ENCODE measurements at places on chromosomes 1 and 21. TPM values are rescaled to one million over a fixed set of nuclear protein-coding genes. Genes with fewer than 3 reads are reported as not detected.

LORICRIN gene
- not detected for total RNA-seq

SERINC2 gene
- total RNA-seq: 343 TPM

HIPK1 gene
- 63.9 TPM for total RNA-seq

DNA sequence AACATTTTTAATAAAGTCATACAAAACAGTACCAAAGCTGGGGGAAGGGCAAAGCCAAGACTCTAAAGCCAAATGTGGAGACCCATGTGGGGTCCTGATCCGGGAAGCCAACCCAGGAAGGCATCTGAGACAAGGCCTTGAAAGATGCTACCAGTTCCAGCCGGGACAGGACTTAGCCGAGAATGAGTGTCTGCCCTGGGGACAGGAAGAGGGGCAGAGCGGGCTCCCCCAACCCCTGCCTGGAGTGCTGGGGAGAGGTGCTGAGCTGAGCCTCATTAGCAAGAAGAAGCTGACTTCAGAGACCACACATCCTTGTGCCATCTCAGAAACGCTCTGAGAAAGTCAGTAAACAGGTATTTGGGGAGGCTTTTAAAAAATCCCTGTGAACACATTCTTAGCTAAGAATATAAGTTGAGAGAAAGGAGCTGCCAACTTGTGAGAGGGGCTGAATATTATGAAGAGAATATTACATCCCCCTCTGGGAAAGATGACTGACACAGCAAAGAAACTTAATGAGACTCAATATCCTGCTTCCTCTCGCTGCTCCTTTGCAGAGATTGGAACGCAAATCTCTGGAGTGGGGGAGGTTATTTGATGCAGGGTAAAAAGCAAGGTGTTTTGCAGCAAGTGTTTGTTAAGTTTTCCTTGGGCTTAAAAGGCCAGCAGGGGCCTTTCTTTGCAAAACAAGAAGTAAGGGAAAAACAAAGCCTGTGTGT lies 103.3 kb upstream of the KCND3 start:
- no peak overlapping the region for H3K27ac ChIP-seq
- no peak for DNase-seq
- H3K4me1 ChIP-seq: no peaks in the 10 kb centered on the region
- no peak overlapping the region for H3K4me3 ChIP-seq

DNA sequence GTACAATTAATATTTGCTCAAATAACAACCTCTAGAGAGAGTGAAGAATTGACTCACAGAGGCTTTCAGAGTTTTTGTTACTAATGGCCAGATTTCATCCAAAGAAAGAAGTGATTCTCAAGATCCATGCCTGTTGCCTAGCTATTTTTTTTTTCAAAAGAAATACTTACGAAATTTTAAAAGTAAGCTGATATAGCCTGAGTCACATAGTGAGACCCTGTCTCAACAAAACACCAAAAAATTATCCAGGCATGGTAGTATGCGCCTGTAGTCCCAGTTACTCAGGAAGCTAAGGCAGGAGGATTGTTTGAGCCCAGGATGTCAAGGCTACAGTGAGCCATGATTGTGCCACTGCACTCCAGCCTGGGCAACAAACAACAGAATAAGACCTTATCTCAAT lies 14.6 kb downstream of the PALMD start:
- H3K36me3 ChIP-seq: no peaks in the 10 kb centered on the region
- H3K4me1 ChIP-seq: no peaks in the 10 kb centered on the region
- H3K27ac ChIP-seq: no peak overlapping the region
- no peak for DNase-seq
- no peak overlapping the region for H3K4me3 ChIP-seq

DNA sequence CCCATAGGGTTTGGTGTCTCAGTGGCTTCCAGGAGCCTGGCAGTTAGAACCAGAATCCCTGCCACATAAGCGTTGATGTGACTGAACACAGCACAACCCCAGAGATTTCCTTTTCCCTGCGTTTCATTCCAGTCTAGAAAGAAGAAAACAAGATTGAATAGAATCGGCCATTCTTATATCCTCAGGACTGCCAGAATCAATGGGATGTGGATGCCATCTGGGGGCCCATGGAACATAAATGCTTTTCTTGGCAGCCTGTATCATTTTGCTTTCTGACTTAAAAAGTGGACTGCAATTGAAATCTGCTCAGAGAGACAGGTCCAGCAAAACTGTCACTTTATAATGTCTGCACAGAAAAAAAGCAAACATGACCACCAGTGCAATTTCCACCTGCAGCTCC lies 80.3 kb downstream of the DISC1 start:
- no peak overlapping the region for H3K27ac ChIP-seq
- H3K4me1 ChIP-seq: no peaks in the 10 kb centered on the region
- H3K36me3 ChIP-seq: no peaks in the 10 kb centered on the region

- H3K27me3 ChIP-seq: no peaks in the 10 kb centered on the region
- H3K4me1 ChIP-seq: peaks cover 6% of the 10 kb centered on the region
- no peak overlapping the region for H3K4me3 ChIP-seq
- no peak for DNase-seq
- H3K36me3 ChIP-seq: no peaks in the 10 kb centered on the region
These were observed 182.8 kb downstream of the EIF4G3 start for GRCh38 chr1:20993716-20994575.

GRCh38 chr1:164718821-164719220 lies 159.8 kb downstream of the PBX1 start:
- no peak overlapping the region for H3K27ac ChIP-seq
- H3K4me3 ChIP-seq: no peak overlapping the region
- H3K4me1 ChIP-seq: peaks cover under 1% of the 10 kb centered on the region
- H3K27me3 ChIP-seq: no peaks in the 10 kb centered on the region
- DNase-seq: no peak

DNA sequence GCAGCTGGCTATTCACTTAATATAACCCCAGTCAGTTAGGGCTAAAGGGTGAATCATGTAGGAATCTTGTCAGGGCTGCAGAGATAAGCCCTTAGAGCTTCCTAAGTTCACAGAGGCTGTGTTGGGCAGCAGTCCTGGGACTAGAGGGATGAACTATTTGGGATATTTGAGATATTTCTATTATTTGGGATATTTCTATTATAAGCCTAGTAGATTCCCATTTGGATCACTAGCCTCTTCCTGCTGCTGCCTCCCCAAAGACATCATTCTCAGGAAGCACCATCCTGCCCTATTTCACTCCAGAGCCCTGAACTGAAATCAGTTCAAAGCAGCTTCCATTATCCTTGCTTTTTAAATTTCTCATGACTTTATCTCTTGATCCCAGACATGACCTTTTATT lies 501.3 kb downstream of the NUF2 start:
- no peaks in the 10 kb centered on the region for H3K27me3 ChIP-seq
- no peaks in the 10 kb centered on the region for H3K36me3 ChIP-seq
- no peak overlapping the region for H3K4me3 ChIP-seq
- no peak overlapping the region for H3K27ac ChIP-seq
- H3K4me1 ChIP-seq: no peaks in the 10 kb centered on the region

- H3K27me3 ChIP-seq: no peaks in the 10 kb centered on the region
- H3K27ac ChIP-seq: peak overlapping the region; percentile 26
- H3K4me3 ChIP-seq: no peak overlapping the region
- H3K4me1 ChIP-seq: peaks cover 15% of the 10 kb centered on the region
These were observed 42.4 kb downstream of the DOP1B start for GRCh38 chr21:36199021-36199420.

DNA sequence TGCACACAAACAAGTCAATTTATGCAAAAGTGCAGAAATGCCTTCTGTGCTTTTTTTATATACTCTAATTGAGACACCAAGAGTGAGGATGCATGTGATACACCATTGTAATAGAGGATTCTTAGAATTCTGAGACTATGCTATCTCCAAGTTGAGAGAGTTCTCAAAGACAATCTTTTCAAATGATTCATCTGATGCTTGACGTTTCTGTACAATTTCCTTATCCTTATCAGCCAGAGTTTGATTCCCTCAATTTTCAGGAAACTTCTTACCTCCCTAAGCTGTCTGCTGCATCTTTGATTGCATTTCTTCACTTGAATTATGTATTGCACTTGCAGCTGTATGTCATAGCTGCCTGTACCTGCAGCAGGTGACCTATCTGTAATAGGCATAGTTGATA lies 211.3 kb upstream of the SPAG17 start:
- no peak overlapping the region for H3K27ac ChIP-seq
- H3K4me1 ChIP-seq: no peaks in the 10 kb centered on the region
- no peak overlapping the region for H3K4me3 ChIP-seq

DNA sequence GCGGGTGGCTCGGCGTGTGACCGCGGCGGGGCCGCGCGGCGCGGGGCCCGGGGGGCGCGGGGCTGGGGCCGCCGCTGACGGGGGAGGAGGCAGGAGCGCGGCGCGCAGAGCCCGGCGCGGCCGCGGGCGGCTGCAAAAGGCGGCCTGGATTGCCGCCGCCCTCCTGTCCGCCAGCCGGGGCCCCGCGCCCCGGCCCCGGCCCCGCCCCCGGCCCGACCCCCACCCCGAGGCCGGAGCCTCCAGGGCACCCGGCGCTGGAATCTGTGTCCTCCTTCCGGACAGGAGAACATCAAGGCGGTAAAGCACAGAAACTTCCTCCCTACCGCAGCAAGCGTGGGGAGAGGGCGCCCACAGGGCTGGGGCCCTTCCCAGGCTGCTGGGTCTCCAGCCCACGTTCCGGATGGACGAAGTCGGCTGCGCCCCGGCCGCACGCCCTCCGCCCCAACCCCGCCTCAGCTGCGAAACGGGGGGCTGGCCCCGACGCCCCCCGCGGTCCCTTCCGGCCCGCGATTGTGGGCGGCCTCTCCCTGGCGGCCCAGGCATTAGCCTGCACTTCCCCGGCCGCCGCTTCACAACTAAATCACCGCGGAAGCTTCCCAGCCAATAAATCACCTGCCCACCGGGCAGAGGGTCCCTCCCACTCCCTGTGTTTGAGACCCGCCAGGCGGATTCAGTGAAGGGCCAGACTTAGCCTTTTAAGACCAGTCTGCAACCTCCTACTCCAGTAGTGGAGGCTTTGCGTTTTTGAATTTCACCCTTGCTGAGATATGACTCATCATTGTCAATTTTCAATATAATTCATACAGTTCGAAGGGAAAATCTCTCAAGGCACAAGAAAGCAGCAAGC lies 106.0 kb downstream of the SLC45A1 start:
- H3K36me3 ChIP-seq: no peaks in the 10 kb centered on the region
- peak overlapping the region; percentile 81 for H3K4me3 ChIP-seq

GRCh38 chr1:36764798-36765197 lies 269.5 kb downstream of the GRIK3 start:
- H3K4me1 ChIP-seq: no peaks in the 10 kb centered on the region
- H3K27me3 ChIP-seq: no peaks in the 10 kb centered on the region
- no peak overlapping the region for H3K4me3 ChIP-seq
- H3K27ac ChIP-seq: no peak overlapping the region
- no peaks in the 10 kb centered on the region for H3K36me3 ChIP-seq
- no peak for DNase-seq

DNA sequence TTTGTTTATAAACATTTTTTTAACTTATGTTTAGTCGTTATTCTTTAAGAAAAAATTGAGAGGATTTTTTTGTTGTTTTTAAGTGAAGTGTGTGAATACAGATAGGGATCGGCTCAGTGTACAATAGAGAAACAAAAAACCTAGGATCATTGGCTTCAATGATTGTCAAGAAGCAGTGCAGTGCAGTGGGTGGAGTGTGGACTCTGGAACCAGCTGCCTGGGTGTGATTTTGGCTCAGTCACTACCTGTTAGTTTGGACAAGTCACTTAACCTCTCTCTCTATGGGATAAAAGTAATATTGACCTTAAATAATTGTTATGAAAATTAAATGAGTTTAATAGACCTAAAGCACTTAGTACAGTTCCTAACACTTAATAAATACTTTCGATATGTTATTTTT lies 41.3 kb downstream of the SCCPDH start:
- peak; percentile 73 for DNase-seq
- peaks cover 2% of the 10 kb centered on the region for H3K36me3 ChIP-seq
- no peaks in the 10 kb centered on the region for H3K4me1 ChIP-seq
- peak overlapping the region; percentile 40 for H3K27ac ChIP-seq
- no peaks in the 10 kb centered on the region for H3K27me3 ChIP-seq
- no peak overlapping the region for H3K4me3 ChIP-seq

DNA sequence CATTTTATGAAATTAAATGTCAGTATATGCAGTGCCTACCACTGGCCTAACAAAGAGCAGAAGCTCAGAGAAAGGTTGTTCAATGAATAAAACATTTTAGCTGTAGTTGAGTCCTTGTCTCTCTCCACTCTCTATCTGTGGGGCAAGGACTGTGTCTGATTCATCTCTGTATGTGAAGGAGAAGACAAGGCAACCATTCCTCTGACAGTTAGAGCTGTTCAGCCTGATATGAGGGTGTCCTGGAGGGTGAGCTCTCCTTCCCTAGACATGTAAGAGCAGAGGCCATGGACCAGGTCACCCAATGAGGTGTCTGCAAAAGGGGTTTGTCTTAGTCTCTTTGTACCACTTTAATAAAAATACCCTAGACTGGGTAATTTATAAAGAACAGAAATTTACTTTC lies 4.5 kb upstream of the PDZK1IP1 start:
- H3K4me3 ChIP-seq: no peak overlapping the region
- no peaks in the 10 kb centered on the region for H3K36me3 ChIP-seq
- peaks cover 33% of the 10 kb centered on the region for H3K4me1 ChIP-seq
- H3K27me3 ChIP-seq: peaks cover 6% of the 10 kb centered on the region
- DNase-seq: no peak

- DNase-seq: no peak
- no peaks in the 10 kb centered on the region for H3K4me1 ChIP-seq
- no peak overlapping the region for H3K27ac ChIP-seq
- no peaks in the 10 kb centered on the region for H3K27me3 ChIP-seq
- no peak overlapping the region for H3K4me3 ChIP-seq
These were observed 128.3 kb downstream of the NRDC start for GRCh38 chr1:51750218-51750617.

DNA sequence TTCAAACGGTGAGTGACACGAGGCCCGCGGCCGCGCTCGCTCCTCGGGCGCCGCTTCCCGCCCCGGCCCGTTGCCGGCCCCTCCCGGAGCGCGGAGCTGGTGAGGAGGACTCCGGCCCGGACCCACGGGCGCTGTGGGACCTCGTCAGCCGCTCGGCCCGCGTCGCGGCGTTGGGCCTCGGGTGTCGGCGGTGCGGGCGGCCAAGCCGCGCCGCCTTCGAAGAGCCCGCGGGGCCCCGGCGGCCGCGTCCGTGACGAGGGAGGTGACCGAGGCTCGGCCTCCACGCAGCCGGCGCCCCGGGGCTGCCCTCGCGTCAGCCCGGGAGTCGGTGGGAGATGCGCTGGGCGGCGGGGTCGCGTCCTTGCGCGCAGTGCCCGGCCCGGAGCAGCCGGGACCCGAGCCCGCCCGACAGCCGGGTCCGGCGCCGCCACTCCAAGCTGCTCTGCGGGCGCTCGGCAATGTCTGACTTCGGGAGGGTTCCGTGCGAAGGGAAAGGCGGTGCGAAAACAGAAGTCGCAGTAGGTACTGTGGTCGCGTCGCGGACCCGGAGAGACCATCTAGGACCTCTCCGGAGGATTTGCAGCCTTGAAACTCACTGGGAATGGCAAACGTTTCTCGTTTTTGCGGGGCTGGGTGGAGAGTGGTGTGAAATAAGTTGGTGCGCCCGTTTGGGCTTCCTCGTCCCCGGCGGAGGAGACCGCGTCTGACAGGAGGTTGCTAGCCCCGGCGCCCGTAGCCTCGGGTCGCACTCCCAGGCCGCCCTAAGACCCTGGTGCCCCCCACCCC lies 829 bp downstream of the SPEN start:
- peak; percentile 51 for DNase-seq
- peak overlapping the region; percentile 94 for H3K27ac ChIP-seq
- H3K36me3 ChIP-seq: no peaks in the 10 kb centered on the region
- H3K4me3 ChIP-seq: peak overlapping the region; percentile 86

Data from transverse colon (tissue), 4 donors.